ENCODE measurements at places on chromosomes 2 and 18.

DNA sequence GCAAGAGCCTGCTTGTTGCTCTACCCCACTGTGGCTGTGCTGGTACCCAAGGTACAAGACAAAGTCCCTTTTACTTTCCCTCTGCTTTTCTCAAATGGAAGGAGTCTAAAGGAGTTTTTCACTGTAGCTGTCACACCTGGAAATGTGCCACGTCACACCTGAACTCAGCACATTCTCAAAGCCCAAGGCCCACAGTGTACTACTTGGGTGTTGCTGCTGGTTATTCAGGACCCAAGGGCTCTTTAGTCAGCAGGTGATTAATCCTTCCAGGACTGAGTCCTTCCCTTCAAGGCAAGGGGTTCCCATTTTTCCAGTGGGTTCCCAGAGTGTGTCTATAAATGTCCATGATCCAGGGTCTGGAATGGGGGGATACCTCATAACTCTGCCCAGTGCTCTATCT is 63.2 kb upstream of the STK39 start:
- no peak for DNase-seq

DNA sequence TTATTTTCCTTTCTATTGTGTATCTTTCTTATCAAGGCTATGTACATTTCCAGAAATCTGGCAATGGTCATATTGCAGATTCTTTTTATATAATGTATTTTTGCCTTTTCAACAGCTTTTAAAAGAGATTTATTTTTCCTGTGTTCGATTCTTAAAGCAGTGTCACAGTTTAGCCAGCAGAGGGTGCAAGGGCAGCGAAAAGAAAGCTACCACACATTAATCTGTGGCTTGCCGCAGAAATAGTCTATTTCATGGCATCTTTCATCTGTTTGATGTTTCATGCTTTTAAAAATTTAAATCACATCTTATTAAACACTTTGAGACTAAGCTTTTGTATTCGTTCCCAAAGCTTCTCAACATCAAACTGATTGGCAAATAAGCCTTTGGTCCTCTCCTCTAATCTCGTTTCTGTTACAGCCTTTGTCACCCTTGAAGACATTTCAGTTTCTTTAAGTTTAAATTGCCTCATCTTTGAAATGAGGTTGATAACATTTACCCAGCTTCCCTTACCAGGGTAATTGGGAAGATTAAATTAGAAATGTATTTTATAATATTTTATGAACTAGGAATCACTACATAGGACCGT is 73.3 kb downstream of the PIK3C3 start:
- DNase-seq, result no peak

DNA sequence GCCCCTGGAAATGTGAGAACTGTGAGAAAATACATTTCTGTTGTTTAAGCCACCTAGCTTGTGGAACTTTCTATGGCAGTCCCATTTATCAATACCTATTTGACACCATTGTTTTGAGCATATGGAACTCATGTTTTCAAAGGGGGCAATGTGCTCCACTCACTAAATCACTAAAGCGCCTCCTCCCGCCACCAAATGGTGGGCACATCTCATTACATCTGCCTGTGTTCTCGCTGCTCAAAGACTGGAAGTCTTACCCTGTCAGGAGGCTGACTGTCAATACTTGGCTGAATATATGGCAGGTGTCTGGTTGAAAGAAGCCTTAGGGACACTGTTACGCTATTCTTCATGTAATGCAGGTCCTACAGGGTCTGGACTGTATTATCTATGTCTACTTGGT is 767.7 kb downstream of the TSN start:
- no peak for DNase-seq

DNA sequence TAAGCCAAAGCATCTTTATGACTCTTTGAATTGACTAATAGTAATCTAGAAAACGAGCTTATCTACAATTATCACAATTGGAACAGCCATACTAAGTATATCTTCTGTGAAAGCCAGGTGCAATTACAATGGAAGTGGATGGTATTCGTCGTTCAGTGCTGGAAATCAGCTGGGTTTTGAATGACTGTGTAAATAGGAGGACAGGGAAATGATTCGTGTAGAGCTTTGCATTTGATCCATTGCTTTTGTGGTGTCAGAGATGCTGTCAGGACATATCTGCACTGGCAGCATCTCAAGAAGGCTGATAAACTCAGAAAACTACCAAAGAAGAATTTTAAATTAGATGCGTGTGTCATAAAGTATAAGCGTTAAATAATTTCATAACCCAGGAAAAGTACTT is 187.1 kb downstream of the ZNF407 start:
- DNase-seq, result no peak

DNA sequence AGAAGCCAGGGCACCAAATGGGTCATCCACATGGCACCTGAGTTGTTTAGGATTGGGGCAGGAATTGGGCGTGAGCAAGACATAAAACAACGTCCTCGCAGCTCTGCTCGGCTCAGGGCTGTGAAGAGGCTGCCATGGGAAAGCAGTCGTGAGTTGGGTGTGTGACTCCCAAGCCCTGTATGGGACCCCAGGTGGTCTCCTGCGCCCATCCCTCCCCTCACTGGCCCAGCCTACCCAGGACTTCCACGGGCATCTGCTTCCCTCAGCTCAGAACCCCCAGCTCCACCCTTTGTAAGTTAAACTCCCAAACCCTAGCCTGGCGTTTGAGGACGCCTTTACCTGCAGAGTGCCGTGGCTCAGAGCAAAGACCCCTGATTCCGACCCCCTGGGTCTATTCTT is 23.2 kb upstream of the HPCAL1 start:
- no peak for DNase-seq

GRCh38 chr18:45221363-45221762 is 393.9 kb upstream of the SLC14A2 start:
- DNase-seq, result no peak

GRCh38 chr2:130370490-130370889 is 14.6 kb downstream of the PTPN18 start:
- no peak for DNase-seq

- no peak for DNase-seq
Measured at GRCh38 chr18:23824669-23825068, 135.4 kb downstream of the LAMA3 start.

DNA sequence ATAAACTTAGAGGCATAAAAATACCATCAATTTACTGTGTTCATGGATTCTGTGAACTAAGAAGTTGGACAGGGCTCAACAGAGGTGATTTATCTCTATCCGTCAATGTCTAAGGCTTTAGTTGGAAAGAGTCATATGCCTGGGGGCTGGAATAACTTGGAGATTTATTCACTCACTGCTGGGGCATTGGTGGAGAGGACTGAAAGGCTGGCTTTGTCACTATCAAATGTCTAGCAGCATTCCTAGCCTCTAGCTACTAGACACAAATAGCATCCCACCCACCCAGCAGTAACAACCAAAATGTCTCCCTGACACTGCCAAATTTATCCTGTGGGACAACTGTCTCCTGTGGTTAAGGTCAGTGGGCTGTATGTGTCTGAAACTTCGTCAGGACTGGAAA is 71.0 kb downstream of the EVA1A start:
- no peak for DNase-seq

GRCh38 chr18:37438417-37439180 is 127.0 kb downstream of the CELF4 start:
- no peak for DNase-seq

DNA sequence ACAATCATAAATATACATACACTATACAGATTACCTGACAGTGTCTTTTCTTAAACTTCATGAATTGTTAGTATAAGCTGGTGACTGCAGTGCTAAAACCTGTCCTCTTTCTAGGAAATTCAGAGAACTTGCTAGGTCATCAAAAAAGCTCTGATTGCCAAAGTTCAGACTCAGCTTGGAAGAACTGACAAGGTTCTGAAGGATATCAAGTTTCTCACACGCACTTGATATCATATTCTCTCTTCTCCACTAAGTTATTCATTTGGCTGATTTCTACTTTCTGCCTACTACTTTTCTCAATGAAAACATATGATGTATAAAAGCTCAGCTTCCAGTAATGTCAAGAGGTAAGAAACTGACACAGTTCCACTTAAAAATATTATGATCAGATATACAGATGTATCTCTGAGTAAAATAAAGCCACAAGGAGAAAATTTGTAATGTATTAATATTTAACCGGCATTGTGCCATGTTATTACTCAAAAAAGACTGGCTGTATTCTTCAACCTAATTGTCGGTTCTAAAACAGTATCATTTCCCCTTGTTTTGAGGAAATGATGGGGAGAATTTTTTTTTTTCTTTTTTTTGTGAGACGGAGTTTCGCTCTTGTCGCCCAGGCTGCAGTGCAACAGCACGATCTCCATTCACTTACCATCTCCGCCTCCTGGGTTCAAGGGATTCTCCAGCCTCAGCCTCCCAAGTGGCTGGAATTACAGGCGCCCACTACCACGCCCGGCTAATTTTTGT is 2.4 kb downstream of the OSBPL1A start:
- DNase-seq, result no peak

- no peak for DNase-seq
Measured at GRCh38 chr2:223100061-223100511, 48.1 kb downstream of the KCNE4 start.

DNA sequence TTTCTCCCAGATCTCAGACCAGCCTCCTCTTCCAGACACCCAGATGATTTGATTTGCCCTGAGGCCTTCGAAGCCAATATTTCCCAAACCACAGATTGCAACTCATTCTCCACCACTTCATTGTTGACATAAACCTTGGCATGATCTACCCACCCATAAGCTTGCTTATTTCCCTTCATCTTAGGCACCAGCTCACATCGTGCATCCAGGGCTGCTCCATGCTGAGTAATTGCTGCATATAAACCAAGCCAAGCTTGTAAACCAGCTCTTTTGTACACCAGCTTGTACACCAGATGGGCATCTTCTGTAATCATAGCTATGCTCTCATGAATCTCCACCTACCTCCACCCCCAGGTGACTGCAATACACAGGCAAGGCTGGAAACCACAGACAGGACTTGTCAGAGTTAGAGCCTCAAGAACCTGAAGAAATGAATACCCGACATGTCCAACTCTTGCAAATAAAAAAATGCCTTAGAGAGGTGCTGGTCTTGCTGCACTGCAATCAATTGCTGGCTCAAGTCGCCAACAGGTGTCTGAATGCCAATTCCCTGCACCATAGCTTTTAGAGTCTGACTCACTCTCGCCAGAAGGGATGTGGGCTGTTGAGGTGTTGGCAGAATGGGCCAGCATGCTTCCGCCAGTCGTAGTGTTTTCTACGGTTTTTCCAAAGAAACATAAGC is 31.5 kb downstream of the TRABD2A start:
- DNase-seq, result no peak

- DNase-seq, result no peak
Measured at GRCh38 chr2:48900321-48901014, 144.9 kb upstream of the LHCGR start.

DNA sequence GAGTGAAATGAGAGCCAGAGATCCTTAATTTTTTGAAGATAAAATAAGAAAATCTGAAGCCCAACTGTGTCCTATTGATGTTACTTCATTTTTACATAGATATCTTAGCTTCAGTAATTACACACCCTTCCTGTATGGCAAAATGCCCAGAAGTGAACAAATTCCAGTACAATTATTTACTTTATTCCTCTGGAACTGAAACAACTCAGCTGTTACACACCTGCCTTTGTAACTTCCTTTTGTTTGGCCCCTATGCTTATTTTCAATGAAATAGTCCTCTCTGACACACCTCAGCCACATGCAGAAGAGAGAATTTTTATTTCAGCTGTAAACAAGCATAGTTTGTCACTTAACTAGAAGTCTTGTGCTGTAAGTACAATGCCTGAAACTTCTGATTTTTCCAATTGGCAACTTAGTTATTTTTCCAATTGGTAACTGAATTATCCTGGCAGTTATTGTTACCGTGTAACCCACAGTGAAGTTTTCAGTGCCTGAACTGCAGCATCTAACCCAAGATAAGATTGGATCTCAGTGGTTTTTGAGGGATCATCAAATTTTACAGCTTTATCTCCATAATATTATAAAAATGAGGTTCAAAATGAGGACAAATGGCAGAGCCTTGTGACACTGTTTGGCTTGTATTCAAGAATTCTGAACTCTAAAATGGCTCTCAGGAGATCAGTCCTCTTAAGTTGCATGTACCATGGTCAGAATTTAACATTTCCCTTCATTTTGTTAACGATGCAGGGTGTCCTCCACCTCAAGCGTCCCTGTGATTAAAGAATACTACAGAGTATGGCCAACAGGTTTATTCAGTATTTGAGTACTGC is 82.6 kb downstream of the PKP4 start:
- DNase-seq, result peak; percentile 70

DNA sequence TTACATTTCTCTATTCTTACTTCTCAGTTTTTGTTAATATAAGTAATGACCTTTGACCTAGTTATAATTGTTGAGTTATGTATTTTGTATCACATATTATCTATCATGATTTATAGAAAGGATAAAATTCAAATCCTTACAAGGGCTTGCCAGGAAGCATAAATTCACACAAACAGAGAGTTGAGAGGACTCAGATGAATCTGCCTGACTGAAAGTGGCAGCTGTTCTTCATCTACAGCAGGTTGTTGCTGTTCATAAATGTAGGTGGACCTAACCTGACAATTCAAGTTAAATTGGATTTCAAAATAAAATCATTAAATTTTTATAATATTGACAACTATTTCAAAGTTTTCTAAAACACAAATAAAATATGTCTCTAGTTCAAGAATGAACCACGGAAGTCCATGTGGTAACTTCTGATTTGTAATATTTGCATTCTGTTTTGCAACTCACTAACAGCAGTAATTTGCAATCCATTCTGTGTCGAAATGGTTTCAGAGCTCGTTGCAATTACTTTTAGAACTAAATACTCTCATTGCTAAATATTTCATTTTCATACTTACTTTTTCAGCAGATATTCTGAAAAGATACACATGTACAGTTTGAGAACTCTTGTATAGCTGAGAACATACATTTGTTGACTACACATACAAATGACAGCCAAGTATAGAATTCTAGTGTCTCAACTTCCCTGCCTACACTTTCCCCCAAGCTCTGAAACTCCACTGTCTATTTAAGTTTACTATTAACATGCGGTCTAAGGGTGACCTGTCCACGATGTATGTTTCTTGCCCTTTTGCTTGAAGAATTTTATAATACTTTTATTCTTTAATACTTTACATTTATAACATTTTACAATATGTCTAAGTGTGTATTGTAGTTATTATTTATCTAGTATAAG is 25.7 kb downstream of the SCN7A start:
- DNase-seq, result peak; percentile 39

DNA sequence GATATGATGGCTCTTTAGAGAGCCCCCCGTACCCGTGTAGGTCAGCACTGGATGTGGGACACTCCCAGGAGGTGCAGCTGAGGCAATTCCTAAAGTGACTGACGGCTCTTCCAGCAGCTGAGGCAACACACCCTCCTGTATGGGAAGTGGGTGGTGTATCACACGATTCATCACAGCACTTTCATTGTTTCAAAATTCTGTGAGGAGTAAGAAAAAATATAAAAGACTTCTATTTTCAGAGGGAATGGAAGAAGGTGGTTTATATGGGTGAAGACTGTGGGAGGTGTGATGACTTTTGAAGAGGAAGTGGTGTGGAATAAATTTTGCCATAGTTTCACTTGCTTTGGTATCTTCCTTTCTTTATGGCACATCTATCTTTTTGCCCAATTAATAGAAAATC is 22.3 kb downstream of the QPCT start:
- no peak for DNase-seq
